ENCODE measurements at places on chromosomes 2 and 18. TPM values are rescaled to one million over a fixed set of nuclear protein-coding genes. Genes with fewer than 3 reads are reported as not detected.
A peak's percentile ranks its signal among the peaks of the same experiment; 100 is the strongest.

DNA sequence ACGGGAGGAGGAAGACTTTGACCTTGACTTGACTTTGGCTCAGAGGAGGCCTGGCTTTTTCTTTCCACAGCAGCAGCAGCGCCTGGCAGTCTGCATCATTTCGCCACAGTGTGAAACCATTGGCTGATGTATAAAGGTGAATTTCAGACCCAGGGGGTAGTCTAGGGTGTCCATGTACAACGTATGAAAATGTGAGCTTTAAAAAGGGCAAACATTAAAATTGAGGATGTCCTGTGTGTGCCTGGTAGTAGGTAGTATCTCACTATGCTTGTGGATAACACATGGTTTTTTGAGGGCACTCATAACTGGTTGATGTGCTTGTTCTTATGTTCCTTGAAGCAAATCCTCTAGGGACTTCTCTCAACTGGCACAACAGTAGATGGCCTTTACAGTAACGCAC, 86.1 kb downstream of the LPIN1 start:
- no peak for DNase-seq

TMEM17 gene
- 1.3 TPM for total RNA-seq

SLC19A3 gene
- not detected for total RNA-seq

AKAIN1 gene
- total RNA-seq, result not detected

CASP10 gene
- total RNA-seq, result 0.28 TPM

DNA sequence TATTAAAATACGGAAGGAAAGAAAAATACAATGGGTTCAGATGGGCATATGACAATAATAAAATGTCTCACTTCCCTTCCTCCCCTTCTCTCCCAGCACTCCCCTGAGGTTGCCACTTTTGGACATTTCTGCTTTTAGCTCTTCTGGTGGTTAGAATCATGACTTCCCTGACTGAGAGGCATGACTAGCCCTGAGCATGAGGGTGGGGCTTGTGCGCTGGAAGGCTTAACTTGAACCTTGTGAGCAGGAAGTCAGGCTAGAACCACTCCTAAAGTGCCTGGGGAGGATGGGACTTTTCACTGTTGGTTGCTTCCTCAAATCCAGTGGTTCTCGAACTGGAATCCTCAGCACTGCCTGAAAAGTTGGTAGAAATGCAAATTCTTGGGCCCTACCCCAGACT, 19.7 kb upstream of the ARHGAP25 start:
- DNase-seq, result no peak

GRCh38 chr2:121346407-121346806, 61.4 kb upstream of the TFCP2L1 start:
- DNase-seq, result no peak

TRIB2 gene
- total RNA-seq, result 12.7 TPM

ATF2 gene
- total RNA-seq, result 51.1 TPM

STPG4 gene
- total RNA-seq, result 0.28 TPM

- DNase-seq, result no peak
These were observed 594.6 kb downstream of the SLC4A3 start for GRCh38 chr2:220221992-220222391.

DSG1 gene
- total RNA-seq, result not detected

GRCh38 chr18:58541789-58542425, 87.0 kb downstream of the ALPK2 start:
- peak; percentile 99 for DNase-seq

GRCh38 chr2:102418421-102418961, 4.5 kb upstream of the IL18RAP start:
- peak; percentile 19 for DNase-seq

DNA sequence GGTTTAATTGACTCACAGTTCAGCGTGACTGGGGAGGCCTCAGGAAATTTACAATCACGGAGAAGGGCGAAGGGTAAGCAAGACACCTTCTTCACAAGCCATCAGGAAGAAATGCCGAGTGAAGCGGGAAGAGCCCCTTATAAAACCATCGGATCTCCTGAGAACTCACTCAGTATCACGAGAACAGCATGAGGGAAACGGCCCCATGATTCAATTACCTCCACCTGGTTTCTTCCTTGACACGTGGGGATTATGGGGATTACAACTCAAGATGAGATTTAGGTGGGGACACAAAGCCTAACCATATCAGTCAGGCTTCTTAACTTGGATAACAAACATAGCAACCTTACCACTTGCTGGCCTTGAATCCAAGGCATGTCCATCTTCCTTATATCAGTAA, 289.0 kb upstream of the STON1 start:
- no peak for DNase-seq

RNF125 gene
- under 0.01 TPM for total RNA-seq

DNA sequence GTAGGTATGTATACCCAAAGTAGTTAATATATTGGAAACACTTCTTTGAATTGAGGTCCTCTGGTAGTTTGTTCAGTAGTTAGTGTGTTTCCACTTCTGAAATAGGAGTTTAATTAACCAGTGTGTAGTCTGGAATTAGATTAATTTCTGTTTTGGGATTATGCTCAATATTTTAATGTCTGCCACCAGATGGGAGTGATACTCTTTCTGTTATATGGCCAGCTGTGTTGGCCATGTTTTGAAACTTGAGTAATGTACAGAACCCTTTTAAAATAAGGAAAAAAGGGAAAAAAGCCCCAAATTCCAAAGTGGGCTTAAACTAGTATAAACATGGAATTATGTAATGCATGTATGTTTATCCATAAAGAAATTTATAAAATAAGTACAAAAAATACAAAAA, 147.7 kb downstream of the CTNNA2 start:
- peak; percentile 5 for DNase-seq

GRCh38 chr18:61572871-61573270, 239.6 kb downstream of the CDH20 start:
- peak; percentile 58 for DNase-seq

CKAP2L gene
- total RNA-seq, result 13.3 TPM

DNA sequence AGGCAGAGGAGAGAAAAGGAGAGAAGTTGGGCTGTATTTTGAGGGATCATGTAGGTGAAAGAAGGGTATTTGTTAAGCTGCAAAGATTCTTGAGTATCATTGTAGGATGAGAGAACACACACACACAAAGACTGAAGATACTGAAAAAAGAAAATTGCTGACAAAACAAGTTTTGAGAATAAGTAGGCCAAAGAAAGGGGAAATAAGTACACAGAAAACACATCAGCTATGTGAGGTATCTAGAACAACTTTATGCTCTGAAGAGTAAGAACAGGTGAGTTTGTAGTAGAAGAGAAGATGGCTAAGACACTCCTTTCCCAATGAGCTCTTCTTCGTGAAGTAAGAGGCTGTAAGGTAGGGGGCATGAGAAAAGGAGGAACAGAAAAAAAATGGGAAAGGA, 28.2 kb downstream of the METTL8 start:
- no peak for DNase-seq

LTBP1 gene
- total RNA-seq, result 326 TPM

DNA sequence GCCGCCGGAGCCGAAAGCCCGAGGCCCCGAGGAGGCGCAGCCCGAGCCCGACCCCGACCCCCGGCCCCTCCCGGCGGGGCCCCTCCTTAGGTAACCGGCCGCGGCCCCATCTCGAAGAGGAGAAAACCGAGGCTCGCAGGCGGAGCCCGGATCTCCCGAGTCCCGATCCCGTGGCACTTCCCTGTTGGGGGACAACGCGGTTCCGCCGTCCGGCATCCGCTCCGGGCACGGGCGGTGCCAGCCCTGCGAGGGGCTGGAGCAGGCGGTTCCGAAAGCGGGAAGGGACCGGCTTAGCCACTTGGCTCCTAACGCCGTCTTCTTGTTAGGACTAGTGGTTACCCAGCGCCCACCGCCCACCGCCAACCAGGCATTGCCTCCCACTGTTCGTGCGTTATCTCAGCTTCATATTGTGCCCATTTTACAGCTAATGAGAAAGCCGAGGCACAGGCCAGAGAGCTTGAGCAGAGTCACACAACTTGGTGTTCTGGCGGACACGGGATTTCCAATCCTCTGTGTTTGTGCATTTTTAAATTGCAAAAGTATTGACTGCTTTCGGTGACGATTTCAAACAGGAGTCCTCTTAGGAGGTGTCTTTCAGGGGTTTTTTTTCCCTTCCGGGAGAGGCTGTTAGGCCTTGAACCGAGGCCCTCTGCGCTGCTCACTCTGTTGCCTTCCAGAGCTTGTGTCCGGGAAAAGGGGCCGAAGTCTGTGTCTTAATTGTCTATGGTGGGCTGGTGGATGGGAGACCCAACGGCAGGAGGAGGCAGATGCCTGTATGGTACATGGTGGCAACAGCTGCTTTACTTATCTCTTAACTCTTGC, 562 bp downstream of the CENPA start:
- no peak for DNase-seq

- DNase-seq, result peak; percentile 78
These were observed 111.1 kb upstream of the RBBP8 start for GRCh38 chr18:22822024-22822423.

DNA sequence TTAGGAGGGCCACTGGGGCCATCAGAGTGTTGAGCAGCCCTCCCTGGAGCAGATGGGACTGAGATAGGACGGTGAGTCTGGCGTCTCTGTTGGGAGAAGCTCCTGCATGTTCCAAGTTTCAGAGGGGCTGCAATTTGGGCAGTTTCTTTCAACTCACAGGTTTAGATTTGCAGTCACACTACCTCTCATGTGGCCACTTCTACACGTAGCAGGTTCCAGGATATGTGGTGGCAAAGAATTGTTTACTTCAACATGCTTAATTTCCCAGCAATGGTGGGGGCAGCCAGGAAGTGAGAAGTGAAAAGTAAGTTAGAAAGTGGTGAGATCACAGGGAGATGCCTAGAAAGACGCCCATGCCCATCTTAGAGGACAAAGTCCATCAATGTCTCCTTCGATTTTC, 9.3 kb downstream of the NCK2 start:
- no peak for DNase-seq

Measured in IMR-90 (cell line).